Body of pancreas (tissue), 4 donors: ENCODE measurements at places on chromosomes 6 and 20. TPM values are rescaled to one million over a fixed set of nuclear protein-coding genes. Genes with fewer than 3 reads are reported as not detected.

GRCh38 chr20:12875510-12875909, 133.3 kb upstream of the SPTLC3 start:
- DNase-seq = no peak

GRCh38 chr6:157531169-157531985, 150.4 kb downstream of the ZDHHC14 start:
- no peak for DNase-seq

- no peak for DNase-seq
Observed at GRCh38 chr6:11917951-11918738, 94.0 kb upstream of the HIVEP1 start.

DNA sequence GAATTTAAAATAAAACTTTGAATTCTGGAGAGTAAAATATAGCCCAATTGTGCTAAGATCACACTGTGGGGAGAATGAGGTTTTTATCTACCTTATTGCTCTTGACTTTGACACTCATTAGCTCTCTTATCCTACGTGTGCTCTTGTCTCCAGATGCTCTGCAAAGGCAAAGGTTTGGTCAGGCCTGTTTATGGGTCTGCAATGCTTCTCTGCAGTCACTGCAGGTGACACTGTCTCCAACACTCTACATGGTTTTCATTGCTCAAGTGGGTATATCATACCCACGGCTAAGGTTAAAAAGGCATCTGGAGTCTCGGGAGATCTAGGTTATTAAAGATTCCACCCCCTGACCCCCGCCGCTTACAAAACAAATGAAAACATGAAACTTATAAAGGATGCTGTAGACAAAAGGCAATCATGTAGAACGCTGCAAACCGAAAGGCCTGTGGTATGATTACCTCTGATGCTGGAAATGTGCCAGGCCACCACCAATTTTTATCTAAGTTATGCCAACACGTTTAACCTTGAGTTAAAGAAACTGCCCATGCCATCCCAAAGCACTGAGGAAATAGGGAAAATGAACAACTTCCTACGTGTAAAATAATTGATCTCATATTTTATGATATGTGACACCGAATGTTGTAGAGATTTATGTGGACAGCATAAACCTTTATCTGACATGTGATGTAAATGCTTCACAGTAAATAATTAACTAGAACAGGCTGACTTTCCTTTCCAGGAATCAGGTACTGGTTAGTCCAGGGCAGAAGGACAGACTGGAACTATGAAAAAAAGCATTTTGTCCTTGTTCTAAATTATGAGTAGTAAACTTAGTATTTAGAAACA, 238.2 kb upstream of the NOX3 start:
- DNase-seq = peak; percentile 74

DNA sequence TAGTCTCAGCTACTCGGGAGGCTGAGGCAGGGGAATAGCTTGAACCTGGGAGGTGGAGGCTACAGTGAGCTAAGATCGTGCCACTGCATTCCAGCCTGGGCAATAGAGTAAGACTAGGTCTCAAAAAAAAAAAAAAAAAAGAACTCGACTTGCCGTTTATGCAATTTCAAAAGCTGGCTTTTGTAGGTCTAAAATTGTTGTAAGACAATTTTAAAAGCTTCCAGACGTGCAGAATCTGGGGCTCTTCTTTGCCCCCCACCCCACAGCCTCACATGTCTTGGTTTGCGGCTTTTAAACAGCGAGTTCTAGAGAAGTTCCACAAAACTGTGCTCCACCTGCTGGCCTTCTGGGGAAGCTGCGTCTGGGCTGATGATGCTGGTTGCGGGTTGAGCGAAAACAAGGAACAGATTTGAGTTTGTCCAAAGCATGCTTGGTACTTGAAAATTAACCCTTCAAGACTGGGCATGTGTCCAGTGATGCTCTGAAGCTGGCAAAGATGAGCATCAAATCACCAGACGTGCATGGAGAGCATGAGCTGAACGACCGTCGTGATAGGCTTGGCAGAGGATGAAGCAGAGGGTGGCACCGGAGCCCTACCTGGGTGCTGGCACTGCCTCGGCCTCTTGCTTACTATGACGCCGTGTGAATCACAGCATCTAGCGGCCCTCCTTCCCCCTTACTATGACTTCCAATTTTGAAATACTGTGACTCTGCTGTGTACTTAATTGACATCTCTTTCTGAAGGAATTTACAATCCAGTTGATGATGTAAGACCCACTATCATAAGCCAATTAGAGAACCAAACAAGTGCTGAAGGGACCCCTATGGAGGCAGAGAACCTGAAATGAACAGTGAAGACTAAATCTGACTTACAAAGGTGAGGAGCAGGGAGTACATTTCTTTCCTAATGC, 171.4 kb downstream of the GMPR start:
- peak; percentile 41 for DNase-seq

- no peak for DNase-seq
Observed at GRCh38 chr6:89678531-89678930, 40.0 kb upstream of the LYRM2 start.

- no peak for DNase-seq
Observed at GRCh38 chr6:106122306-106122918, 36.3 kb downstream of the PRDM1 start.

DNA sequence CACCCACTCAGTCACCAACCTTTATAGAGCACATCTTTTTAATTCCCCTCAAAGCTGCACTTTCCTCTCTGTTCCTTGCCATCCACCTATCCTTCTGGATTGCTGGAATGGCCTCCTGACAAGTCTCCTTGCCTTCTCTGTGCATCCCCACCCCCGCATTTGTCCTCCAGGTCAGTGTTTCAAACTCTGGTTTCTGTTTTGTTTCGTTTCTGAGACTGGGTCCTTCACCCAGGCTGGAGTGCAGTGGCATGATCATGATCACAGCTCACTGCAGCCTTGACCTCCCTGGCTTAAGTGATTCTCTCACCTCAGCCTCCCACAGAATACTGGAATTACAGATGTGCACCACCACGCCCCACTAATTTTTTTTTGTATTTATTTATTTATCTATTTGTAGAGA, 96.2 kb downstream of the PLCB1 start:
- peak; percentile 41 for DNase-seq

Gene PHACTR1
- total RNA-seq = 6.0 TPM

DNA sequence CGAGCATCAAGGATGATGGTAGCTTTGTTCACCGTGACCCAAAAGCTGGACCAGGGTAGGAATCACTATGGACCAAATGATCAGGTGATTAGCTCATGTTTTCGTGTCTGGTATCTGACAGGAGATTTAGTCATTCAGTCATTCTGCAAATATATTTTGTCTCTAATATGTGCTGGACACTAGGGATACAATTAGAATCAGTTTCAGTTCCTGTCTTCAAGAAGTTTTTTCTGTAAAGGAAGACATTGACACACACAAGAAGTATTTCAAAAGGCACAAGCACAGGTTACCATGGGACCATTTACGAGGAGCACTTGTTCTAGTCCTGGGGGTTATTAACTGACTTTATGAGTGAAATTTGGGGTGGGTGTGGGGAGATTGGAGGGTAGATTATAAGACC, 244.9 kb downstream of the HIVEP2 start:
- no peak for DNase-seq

- no peak for DNase-seq
Observed at GRCh38 chr6:155142168-155143028, 121.4 kb upstream of the CLDN20 start.

Gene UBE2V1
- 42.0 TPM for total RNA-seq

- DNase-seq = no peak
Observed at GRCh38 chr20:53381568-53382262, 211.9 kb downstream of the ZNF217 start.

Gene HCK
- total RNA-seq = 2.1 TPM

Gene NOX3
- not detected for total RNA-seq

DNA sequence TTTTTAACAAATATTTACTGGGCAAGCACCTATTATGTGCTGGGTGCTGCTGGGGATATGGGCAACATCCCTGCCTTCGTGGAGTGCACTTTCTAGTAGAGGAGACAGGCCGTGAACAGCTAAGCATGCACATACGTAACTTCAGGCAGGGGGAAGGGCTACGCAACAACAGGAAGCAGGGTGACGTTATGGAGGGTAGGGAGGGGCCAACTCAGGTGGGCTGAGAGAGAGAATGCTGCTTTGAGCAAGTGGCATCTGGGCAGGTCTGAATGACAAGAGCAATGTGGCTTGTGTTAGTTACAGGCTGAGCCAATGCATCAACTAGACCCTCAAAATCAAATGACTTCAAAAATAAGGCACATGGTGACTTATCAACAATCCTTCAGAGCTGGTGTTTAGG, 112.1 kb downstream of the CDC5L start:
- no peak for DNase-seq

DNA sequence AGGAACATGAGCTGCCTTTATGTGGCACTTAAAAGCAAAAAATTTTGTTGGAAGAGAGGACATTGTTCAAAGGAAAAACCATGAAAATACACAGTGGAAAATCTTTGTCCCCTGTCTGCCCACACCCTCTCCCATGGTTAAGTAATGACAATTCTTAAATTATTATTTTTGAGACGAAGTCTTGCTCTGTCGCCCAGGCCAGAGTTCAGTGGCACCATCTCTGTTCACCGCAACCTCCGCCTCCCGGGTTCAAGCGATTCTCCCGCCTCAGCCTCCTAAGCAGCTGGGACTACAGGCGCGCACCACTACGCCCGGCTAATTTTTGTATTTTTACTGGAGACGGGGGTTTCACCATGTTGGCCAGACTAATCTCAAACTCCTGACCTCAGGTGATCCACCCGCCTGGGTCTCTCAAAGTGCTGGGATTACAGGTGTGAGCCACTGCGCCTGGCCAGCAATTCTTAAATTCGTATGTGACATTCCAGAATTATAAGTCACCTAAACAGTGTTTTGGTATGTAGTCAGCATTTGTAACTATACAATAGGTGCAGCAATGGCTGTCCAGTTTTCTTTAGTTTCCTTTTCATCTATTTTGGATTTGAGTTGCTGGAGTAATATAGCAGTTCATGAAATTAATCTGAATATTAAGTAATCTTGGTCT, 636 bp upstream of the SSR1 start:
- no peak for DNase-seq

- no peak for DNase-seq
Observed at GRCh38 chr6:125195526-125195925, 42.0 kb downstream of the TPD52L1 start.

Gene IYD
- total RNA-seq = 1.3 TPM

Gene DZANK1
- total RNA-seq = 1.6 TPM

- DNase-seq = no peak
Observed at GRCh38 chr6:142857796-142858555, 87.0 kb downstream of the HIVEP2 start.

DNA sequence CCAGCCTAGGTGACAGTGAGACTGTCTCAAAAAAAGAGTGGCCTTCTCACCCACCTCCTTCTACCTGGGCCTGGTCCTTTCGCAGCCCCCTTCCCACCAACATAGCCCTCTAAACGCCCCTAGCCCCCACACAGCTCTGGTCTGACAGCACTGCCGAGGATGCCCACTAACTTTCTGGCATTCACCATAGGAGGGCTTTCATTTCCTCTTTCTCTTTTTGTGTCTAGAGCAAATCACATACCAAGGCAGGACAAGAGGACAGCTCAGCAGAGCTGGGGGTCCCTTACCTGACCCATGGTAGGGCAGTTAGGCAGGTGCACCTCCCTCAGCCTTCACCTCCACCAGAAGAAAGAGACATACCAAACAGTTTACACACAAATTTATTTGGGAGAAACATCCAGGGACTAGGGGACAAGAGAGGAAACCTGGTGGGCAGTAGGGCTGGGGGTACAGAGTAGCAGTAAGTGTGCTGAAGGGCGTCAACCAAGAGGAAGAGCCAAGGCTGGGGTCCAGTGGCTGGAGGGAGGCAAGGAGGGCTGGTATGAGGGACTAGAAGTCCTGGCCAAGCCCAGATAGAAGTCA, 4.5 kb downstream of the LY6G5C start:
- DNase-seq = no peak

DNA sequence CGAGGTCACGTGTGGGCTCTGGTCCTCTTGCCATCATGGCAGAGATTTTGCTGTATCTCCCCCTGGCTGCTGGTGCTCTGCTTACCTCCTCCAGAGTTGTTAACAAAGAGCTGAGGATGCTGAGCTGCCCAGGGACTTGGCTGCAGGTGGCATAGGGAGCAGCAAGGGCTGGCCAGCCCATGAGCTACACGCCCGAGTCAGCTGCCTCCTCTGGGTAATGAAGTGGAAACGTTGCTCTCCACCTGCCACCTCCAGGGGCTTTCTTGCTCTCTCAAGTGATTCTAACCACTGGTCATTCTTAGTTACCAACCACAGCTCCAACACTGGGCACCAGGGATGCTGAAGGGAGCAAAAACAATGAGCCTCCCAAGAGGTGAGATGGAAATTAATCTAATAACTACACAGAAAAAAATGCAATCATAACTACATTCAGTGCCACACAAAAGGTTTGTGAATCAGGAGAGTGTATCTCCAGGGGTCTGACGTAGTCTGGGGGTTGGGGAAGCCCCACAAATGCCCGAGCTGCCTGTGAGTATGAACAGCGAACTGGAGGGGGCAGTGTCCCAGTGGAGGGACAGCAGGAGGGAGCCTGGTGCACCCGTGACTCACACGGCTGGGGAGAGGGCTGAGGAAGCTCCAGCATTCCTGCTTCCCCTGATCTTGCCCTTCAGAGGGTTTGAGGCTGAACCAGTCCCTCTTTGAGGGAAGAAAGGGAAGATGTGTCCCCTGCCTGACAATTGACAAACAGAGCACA, 78.7 kb downstream of the CDH26 start:
- DNase-seq = no peak

GRCh38 chr6:52375780-52376556, 14.0 kb downstream of the PAQR8 start:
- no peak for DNase-seq

DNA sequence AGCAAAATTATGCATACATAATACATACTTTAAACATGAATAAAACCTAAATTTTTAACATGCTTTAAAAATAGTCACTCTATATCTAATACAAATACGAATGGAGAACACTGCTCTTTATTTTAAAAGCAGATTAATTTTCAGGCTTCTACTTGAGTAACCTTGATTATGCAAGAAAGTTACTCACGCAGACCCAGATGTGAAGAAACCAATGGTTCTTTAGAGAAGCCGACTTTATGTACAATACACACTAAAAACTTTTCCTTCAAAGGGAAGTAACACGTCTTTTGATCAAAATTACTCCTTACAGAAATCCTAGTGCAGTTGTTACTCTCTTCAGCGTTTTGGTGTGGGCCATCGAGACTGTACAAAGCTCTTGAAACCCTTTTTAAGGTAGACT, 136.9 kb upstream of the SLC22A16 start:
- no peak for DNase-seq

- DNase-seq = no peak
Observed at GRCh38 chr6:157699777-157700636, 123.0 kb upstream of the SNX9 start.

Gene EPHA7
- total RNA-seq = 0.26 TPM

Gene CD40
- 8.9 TPM for total RNA-seq

Gene AP5S1
- total RNA-seq = 4.9 TPM

GRCh38 chr6:72559067-72559466, 62.8 kb upstream of the KCNQ5 start:
- no peak for DNase-seq
